ENCODE measurements at places on chromosomes 16 and 17.

DNA sequence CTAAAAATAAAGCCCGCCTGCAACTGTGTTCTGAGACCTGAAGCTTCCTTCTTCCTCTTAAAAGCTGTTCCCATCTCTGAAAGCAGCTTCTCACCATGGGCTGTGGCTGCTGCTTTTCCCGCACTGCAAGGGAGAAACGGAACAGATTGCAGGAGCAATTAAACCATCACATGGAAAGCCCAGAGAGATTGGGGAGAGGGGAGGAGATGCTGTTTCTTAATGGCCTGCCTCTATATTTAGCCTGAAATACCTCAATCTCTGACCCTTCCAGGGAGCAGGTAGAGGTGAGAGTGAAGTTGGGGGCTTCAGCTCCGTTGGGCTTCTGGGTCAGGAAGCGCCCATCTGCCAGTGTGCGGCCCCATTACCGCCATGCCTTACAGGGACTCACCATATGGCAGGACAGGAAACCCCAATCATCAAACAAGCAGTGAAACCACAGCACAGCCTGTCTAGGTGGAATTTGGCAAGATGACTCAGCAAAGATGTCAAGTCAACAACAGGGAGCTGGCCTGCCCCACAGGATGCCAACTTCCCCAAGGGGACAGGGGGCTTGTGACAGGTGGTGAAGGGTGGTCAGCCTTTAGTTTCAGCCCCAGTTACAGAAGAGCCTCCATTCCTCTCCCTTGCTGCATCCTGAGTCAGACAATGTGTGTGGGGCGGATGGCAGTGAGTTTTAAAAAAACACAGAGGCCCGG, 286.6 kb upstream of the CCL2 start:
- DNase-seq, result peak; percentile 81

DNA sequence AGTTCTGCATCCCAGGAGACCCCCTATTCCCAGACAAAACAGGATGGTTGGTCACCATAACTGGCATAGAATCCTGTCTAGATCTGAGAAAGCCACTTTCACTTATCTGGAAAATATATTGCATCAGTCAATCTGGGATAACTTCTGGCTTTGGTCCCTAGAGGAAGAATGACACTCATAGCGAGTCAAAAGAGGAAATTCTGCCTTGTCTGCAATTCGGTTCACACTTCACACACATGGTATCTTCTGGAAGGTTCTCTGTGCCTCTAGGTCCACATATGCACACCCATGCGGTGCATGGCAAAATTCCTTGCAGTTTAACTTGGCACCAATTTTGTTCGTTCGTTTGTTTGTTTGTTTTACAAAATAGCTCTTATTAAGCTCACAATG, 49.2 kb upstream of the WSCD1 start:
- DNase-seq, result no peak

- DNase-seq, result peak; percentile 87
Measured at GRCh38 chr16:81214745-81215166, 23.7 kb upstream of the BCO1 start.

DNA sequence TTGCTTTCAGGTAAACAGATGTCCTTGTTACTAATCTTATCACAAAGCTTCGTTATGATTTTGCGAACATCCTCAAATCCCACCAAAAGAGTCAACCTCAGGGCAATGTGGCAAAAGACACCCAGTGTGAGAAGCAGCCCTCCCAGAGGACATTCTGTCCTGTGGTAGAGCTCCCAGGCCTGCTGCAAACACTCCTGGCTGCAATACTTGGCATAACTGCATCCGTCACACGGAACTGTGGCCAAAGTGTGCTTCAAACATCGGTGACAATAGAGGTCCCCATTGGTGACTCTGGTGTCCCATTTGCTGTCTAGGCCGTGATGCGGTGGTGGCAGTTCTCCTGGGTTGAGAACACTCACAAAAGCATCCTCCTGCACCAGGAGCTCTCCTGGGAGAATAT, 29.5 kb downstream of the SMYD4 start:
- no peak for DNase-seq

- DNase-seq, result peak; percentile 56
Measured at GRCh38 chr16:54594601-54595391, 308.2 kb upstream of the IRX3 start.

- DNase-seq, result no peak
Measured at GRCh38 chr17:11986942-11987329, 10.3 kb downstream of the ZNF18 start.

GRCh38 chr17:81720267-81721071, 8.4 kb downstream of the SLC25A10 start:
- no peak for DNase-seq

Data from endodermal cell (in vitro differentiated cells).